Gastroesophageal sphincter (tissue), 4 donors: ENCODE measurements at places on chromosomes 1 and 21. TPM values are rescaled to one million over a fixed set of nuclear protein-coding genes. Genes with fewer than 3 reads are reported as not detected.

DNA sequence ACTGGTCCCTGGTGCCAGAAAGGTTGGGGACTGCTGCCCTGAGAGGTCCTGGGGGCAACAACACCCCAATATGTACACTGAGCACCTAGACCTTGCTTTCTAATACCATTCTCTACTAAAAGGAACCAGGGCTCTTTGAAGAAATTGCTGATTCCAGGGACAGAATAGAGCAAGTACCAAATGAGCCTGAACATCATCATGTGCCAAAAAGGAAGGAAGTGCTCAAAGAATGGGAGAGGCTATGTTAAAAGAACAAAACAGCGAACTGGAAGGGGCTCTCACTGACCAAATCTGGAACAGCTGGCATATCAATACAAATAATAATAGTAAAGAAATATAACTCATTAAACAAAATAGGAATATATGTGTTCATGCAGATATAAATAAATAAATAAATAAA is 50.8 kb downstream of the PIK3R3 start:
- ATAC-seq: no peak

DNA sequence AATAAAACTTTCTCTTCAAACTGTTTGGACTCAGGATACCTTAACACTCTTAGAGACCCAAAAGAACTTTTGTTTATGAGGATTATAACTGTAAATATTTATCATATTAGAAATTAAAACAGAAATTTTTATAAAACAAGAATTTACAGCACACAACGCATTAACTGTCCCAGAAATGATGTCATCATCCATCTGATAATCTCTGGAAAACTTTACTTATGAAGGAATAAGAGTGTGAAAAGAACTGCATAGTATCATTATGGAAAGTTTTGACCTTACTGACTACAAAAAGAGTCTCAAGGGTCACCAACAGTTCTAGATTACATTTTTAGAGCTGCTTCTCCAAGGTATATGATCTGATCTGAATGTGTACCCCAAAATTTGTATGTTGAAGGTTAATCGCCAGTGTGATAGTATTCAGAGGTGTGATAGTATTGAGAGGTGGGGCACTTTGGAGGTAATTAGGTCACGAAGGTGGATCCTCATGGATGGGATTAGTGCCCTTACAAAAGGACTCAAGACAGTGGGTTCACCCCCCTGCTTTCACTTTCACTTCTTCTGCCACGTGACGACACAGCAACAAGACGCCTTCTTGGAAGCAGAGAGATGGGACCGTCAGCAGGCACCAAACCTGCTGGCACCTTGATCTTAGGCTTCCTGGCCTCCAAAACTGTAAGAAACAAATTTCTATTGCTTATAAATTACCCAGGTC is 95.7 kb upstream of the NR5A2 start:
- no peak for ATAC-seq

DNA sequence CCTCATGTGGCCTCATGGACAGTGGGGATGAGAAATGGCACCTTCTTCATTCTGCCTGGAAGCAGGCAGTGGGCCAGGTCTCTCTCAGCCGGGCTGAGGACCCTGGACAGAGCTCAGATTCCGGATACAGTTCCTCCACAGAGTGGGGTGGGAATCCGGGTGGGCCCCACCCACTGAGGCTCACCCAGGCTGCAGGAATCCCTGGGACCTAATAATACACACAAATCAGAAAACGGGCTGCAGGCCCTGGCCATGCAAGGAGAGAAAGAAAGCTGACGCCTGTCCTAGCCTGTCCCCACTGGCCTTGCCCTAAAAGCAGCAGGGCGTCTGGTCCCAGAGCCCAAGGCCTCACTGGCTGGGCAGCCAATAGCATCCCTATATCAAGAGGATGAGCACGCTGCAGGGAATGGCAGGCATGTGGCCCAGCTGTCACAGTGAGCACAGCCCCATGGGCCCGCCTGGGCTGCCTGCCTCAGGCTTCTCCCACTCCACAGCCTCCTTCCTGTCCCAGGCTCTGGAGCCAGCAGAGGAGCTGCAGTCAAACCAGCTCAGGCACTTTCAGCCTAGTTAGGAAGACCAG is 25.3 kb downstream of the ACTA1 start:
- no peak for ATAC-seq

TEX38 gene
- total RNA-seq: not detected

CLCN6 gene
- total RNA-seq: 19.9 TPM

GPR157 gene
- 3.9 TPM for total RNA-seq

DNA sequence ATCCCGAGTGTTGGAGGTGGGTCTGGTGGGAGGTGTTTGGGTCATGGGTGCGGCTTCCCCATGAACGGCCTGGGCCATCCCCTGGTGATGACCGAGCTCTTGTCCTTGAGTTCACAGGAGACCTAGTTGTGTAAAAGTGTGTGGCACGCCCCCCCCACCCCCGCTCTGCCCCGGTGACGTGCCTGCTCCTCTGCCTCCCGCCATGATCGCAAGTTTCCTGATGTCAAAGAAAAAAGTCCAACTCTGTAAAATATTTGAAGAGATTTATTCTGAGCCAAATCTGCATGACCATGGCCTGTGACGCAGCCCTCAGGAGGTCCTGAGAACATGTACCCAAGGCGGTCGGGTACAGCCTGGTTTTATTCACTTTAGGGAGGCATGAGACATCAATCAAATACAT is 125.1 kb upstream of the COL6A1 start:
- no peak for ATAC-seq

- ATAC-seq: no peak
Measured at GRCh38 chr1:159940006-159940620, 5.3 kb downstream of the IGSF9 start.

CRABP2 gene
- 36.7 TPM for total RNA-seq

DNA sequence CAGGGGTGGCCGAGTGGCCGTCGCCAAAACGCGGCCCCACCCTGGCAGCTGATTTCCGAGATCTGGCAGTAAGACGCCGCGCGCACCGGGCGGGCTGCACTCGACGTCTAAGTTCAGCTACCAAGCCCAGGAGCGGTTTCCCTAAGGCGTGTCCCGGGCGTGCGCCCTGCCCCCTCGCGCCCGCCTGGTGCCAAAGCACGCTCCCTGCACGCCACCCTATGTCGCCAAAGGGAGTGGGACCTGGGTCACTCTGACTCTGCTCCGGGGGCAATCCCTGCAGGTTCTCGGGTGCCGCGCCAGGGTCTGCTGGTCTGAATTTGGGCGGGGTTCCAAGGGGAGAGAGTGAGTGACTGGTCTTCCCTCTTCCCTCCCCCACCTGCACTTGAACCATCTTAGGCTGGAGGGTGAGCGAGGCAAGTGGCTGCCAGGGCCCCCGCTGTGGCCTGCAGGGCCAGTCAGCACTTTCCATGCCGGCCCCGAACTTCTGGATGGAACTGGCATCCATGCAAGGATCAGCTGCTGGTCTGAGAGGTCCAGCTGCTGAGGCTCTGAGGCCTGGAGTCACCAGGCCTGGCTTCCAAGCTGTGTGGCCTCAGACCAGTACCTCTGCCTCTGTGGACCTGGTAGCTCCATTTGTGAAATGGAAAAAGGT is at the start of gene LRRC38:
TSS of gene LRRC38 (minus strand) at position 109 of the 652 bp plus-strand sequence. CDS start 410 bp downstream, outside the sequence.
- no peak for ATAC-seq

- no peak for ATAC-seq
Measured at GRCh38 chr21:40863839-40864238, 16.9 kb upstream of the DSCAM start.
